ENCODE measurements at places on chromosomes 6 and 20. TPM values are rescaled to one million over a fixed set of nuclear protein-coding genes. Genes with fewer than 3 reads are reported as not detected.

- H3K4me1 ChIP-seq = no peaks in the 10 kb centered on the region
- no peaks in the 10 kb centered on the region for H3K36me3 ChIP-seq
- no peaks in the 10 kb centered on the region for H3K27me3 ChIP-seq
- no peak for DNase-seq
- H3K27ac ChIP-seq = no peak overlapping the region
Measured at GRCh38 chr6:113276601-113277000, 580.5 kb upstream of the MARCKS start.

GRCh38 chr6:131646249-131646670, 9.2 kb downstream of the ENPP3 start:
- no peak overlapping the region for H3K27ac ChIP-seq
- H3K27me3 ChIP-seq = no peaks in the 10 kb centered on the region
- no peak for DNase-seq
- H3K4me1 ChIP-seq = no peaks in the 10 kb centered on the region
- H3K36me3 ChIP-seq = no peaks in the 10 kb centered on the region

DNA sequence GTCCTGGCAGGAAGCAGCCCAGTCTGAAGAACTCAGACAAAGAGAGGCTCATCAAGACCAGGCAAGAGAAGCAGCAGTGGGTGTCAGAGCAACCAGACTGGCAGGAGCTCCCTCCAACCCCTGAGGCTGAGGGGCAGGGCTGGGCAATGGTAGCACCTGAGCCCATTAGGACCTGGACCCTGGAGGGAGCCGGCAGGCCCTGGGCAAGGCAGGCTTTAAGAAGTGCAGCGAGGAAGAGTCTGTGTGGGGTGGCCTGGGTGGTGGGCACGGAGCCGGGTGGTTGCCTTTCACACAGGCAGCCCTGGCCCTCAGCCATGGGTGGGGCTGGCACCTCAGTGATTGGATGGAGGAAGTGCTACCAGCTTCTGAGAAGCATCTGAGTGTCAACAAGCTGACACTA, 33.1 kb upstream of the IRF4 start:
- no peak for DNase-seq
- H3K27me3 ChIP-seq = no peaks in the 10 kb centered on the region
- no peak overlapping the region for H3K27ac ChIP-seq
- H3K4me1 ChIP-seq = peaks cover 15% of the 10 kb centered on the region

The ALDH5A1 gene
- total RNA-seq = 20.9 TPM

- H3K4me3 ChIP-seq = peak overlapping the region; percentile 77
Measured at GRCh38 chr6:2221726-2222274, 23.6 kb downstream of the GMDS start.

The ATP6V1G2 gene
- 1.5 TPM for total RNA-seq

The PKIB gene
- total RNA-seq = 0.52 TPM

DNA sequence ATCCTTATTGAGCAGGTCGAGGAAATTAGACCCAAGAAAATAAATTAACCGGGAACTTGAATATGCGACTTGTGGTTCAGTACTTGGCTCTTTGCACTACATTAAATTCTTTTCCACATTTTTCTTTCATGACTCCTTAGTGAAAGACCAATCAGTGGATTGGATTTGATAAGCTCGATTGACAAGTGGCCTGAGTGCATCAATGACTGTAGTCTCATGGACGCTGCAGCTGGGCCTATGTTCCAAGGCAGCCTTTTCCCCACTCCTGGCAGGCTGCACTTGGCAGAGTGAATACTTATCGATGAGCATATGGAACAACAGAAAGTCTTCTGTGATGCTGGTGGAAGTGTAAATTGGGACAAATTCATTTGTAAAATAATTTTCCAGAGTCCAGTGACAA, 210.8 kb upstream of the EXOC2 start:
- peaks cover 8% of the 10 kb centered on the region for H3K27me3 ChIP-seq
- no peak overlapping the region for H3K4me3 ChIP-seq
- H3K27ac ChIP-seq = no peak overlapping the region
- H3K4me1 ChIP-seq = no peaks in the 10 kb centered on the region
- H3K36me3 ChIP-seq = no peaks in the 10 kb centered on the region
- no peak for DNase-seq

- H3K4me3 ChIP-seq = no peak overlapping the region
- peaks cover 2% of the 10 kb centered on the region for H3K36me3 ChIP-seq
- no peak for DNase-seq
- no peaks in the 10 kb centered on the region for H3K27me3 ChIP-seq
- no peak overlapping the region for H3K27ac ChIP-seq
Measured at GRCh38 chr20:59211208-59211765, 47.7 kb downstream of the ZNF831 start.

DNA sequence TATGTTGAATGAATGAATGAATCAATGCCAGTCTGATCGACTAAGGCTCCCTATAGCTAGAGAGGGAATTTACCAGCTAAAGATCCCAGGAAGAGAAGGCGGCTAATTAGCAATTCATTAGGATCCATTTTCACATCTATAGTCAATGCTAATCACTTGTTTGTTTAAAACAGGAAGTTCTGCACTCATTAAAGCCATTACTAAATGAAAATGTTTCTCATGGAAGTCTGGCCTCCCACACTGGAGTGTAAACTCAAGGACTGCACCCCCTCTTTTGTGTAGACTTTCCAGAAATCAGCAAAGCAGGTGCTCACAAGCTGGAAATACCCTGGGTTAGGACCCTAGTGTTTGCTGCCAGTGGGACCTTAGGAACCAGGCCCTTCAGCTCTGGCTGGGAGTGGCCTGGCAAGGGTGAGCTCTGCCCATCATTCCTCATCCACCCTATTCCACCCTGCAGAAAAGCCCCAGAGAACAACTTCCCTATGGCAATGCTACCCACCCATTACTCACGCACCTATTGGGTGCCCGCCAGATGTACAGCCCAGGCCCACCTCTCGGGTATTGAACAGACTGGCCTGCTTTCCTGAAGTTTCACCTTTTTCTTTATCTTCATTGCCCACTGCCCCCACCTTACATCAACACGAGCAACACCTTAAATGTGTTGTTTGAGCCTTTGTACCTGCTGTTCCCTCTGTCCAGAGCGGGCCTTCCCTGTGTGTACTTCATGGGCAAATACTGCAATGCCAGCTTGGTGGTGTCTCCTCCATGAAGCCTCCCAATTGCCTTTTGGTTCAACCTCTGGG, 60.8 kb downstream of the TTI1 start:
- peaks cover 6% of the 10 kb centered on the region for H3K4me1 ChIP-seq
- no peak for DNase-seq
- no peak overlapping the region for H3K4me3 ChIP-seq
- H3K27me3 ChIP-seq = no peaks in the 10 kb centered on the region
- no peak overlapping the region for H3K27ac ChIP-seq
- H3K36me3 ChIP-seq = peaks cover 32% of the 10 kb centered on the region

GRCh38 chr20:2694008-2694471, 1.5 kb downstream of the EBF4 start:
- DNase-seq = no peak
- H3K27me3 ChIP-seq = peaks cover 38% of the 10 kb centered on the region
- no peak overlapping the region for H3K4me3 ChIP-seq
- peaks cover 5% of the 10 kb centered on the region for H3K4me1 ChIP-seq
- H3K27ac ChIP-seq = no peak overlapping the region

DNA sequence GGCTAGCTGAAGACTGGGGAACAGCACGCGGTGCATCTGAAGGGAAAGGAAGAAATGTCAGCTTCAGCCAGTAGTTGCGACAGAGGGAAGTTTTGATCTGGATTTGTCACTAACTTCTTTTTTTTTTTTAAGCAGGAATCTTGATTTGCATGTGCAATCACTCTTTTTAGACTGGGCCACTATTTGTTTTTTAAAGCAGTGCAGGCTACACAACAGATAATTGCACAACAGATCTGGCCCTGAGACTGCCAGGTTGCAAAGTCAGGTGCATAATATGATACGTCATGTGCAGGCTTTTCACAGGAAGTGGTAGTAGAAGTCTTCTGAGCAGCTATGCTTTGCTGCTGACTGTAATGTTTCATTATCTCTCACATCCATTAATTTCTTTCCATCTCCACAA, 13.5 kb downstream of the PFDN4 start:
- H3K4me3 ChIP-seq = no peak overlapping the region
- no peak for DNase-seq
- H3K27me3 ChIP-seq = no peaks in the 10 kb centered on the region
- peaks cover 21% of the 10 kb centered on the region for H3K36me3 ChIP-seq

GRCh38 chr6:113112086-113112485, 745.1 kb upstream of the MARCKS start:
- H3K36me3 ChIP-seq = no peaks in the 10 kb centered on the region
- DNase-seq = no peak
- no peaks in the 10 kb centered on the region for H3K27me3 ChIP-seq
- no peaks in the 10 kb centered on the region for H3K4me1 ChIP-seq
- no peak overlapping the region for H3K4me3 ChIP-seq

DNA sequence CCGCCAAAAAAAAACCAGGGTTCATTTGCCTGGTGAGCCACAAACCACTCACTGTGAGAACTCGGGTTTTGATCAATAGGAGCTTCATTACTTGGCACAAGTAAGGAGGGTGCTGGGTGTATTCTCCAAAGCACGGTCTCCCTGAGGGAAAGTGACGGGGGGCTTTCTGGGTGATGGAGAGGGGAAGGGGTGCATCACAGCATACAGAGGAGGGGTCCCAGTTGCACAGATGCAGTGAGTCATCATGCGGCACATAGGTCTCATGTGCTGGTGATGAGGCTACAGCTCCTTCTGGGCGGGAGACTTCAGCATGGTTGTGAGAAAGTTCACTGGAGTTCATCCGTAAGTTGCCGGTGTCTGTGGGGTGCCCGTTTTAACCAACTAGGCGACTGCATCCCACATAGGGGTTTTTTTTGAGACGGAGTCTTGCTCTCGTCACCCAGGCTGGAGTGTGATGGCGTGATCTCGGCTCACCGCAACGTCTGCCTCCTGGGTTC, 36.2 kb downstream of the SUN5 start:
- DNase-seq = peak; percentile 47
- H3K4me3 ChIP-seq = peak overlapping the region; percentile 22
- H3K27me3 ChIP-seq = no peaks in the 10 kb centered on the region
- H3K4me1 ChIP-seq = peaks cover 75% of the 10 kb centered on the region
- no peak overlapping the region for H3K27ac ChIP-seq
- peaks cover 4% of the 10 kb centered on the region for H3K36me3 ChIP-seq

The MOG gene
- total RNA-seq = not detected

- peaks cover 26% of the 10 kb centered on the region for H3K4me1 ChIP-seq
- H3K27me3 ChIP-seq = no peaks in the 10 kb centered on the region
- H3K36me3 ChIP-seq = no peaks in the 10 kb centered on the region
- DNase-seq = no peak
- no peak overlapping the region for H3K4me3 ChIP-seq
Measured at GRCh38 chr20:57656252-57656820, 36.1 kb upstream of the ZBP1 start.

The FOXC1 gene
- total RNA-seq = not detected

DNA sequence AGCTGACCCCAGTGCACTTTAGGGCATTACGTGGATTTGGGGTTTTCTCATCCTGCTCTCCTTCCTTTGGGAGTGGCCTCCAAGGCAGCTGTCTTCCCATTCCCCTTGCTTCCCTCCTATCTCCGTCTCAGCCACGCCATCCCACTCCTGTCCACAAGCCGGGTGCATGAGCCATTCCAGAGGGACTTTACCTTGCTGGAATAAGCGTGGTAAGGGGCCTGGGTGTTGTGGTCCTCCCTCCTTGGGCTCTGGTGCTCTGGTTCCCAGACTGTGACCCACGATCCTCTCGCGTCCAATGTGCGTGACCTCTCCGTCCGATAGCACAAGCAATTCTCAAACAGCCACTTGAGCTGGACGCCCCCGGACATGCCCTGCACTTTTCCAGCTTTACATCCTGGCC, 60.6 kb upstream of the NKX2-2 start:
- no peaks in the 10 kb centered on the region for H3K36me3 ChIP-seq
- peaks cover 9% of the 10 kb centered on the region for H3K4me1 ChIP-seq
- H3K27me3 ChIP-seq = peaks cover 33% of the 10 kb centered on the region
- H3K4me3 ChIP-seq = no peak overlapping the region
- H3K27ac ChIP-seq = no peak overlapping the region

The GNRH2 gene
- 1.1 TPM for total RNA-seq

- H3K36me3 ChIP-seq = no peaks in the 10 kb centered on the region
- no peaks in the 10 kb centered on the region for H3K27me3 ChIP-seq
- DNase-seq = no peak
Measured at GRCh38 chr6:51299621-51300380, 481.1 kb downstream of the TFAP2B start.

The SNX21 gene
- 1.3 TPM for total RNA-seq

The VSTM2L gene
- total RNA-seq = not detected

DNA sequence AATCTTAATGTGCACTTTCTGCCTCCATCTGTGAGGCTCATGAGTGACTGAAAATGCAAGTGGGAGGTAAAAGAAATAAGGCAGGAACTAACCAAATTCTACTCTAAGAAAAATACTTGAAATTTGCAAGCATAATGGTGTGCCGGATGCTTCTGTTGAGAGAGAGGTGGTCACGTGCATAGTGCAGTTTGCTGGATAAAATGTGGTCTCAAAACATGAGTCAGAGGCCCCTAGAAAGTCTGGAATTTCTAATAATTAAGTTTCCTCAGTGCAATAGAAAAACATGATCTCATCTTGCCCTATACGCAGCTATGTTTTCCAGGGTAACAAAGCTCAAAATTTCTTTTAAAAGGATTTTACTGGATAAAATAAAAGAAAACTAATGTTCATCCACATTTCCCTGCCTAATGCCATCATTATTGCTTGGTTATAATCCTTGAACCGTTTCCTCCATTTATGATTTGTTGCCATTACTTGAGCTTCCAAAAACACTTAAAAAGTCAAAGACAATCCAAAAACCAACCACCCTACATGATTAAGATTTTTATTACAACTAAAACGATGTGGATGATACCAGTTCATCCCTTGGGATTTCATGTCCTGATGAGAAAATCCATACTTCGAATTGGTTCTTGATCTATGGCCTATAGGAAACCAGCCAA, 351.7 kb upstream of the ARID1B start:
- no peaks in the 10 kb centered on the region for H3K27me3 ChIP-seq
- H3K4me3 ChIP-seq = no peak overlapping the region
- H3K27ac ChIP-seq = no peak overlapping the region
- no peak for DNase-seq
- H3K36me3 ChIP-seq = peaks cover 5% of the 10 kb centered on the region
- H3K4me1 ChIP-seq = peaks cover 25% of the 10 kb centered on the region

- H3K4me3 ChIP-seq = no peak overlapping the region
- no peak for DNase-seq
Measured at GRCh38 chr6:132062626-132063025, 111.5 kb upstream of the CCN2 start.

The PI16 gene
- total RNA-seq = 0.39 TPM

DNA sequence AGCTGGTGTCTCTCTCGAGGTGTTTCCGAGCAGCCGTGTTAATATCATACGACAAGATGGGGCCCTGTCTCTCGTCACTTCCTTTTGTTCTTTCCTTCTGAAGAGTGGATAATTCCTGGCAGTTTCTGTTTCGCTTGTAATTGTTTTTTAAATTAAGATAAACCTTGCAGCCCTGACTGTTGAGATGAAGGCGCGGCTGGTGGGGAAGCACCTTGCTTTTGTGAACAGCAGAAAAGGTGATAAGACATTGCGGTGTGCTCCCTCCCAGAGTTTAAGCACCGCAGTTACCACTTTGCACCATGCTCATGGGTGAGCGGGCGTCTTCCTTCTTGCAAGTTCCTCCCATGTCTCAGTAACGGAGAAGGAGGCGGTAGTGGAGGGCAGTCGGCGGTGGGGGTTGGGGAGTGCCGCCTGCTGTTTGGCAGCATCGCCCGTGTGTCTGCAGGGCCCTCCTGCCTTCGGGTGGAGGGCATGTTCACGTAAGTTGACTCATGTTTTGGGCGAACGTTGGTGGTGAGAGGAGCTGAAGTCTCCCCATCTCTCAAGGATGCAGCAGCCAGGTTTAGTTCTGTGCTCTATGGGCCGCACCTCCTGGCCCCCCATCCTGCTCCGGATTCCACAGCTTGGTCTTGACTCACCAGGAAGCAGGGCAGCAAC, 345.9 kb downstream of the TAF4 start:
- peaks cover 13% of the 10 kb centered on the region for H3K4me1 ChIP-seq
- H3K4me3 ChIP-seq = peak overlapping the region; percentile 84
- H3K27ac ChIP-seq = peak overlapping the region; percentile 92
- H3K36me3 ChIP-seq = no peaks in the 10 kb centered on the region
- H3K27me3 ChIP-seq = no peaks in the 10 kb centered on the region
